ENCODE measurements at places on chromosomes 7 and 10.
A peak's percentile ranks its signal among the peaks of the same experiment; 100 is the strongest.

DNA sequence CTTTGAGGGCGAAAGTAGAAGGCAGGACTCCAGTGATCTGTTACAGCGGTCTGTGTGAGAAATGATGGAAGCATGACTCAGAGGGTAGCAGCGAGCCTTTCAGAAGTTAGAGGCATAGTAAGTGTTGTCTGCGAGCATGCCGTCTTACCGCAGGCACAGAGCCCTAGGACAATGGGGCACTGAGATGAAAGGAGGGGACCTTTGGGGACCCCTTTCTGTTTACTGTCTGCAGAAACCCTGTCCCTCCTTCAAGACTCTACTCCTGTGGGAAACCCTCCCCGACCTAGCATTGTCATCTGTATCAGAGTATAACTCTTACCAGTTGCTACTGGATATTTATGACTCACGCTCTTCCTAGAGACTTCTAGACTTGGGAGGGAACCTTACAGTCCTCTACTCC lies 87.2 kb upstream of the AGK start:
- DNase-seq: no peak

- DNase-seq: no peak
Observed at GRCh38 chr7:20197837-20198236, 19.3 kb downstream of the MACC1 start.

DNA sequence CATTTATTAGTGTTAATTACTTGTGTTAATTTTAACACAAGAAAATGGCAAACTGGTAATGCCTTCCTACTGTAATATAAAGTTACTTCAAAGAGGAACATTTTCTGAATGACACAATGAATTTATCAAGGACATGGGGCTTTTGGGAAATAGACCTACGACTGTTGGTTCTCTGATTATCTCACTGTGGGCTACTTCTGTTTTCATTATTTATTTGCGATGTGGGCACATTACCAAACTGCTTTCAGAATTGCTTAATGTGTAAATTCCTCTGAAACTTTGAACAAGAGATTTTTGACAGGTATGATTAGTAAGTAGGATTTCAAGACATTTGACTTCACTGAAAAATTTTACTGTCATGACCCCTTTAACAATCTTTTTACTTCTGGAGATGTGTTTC lies 535.6 kb downstream of the CNTNAP2 start:
- DNase-seq: no peak

GRCh38 chr10:48496105-48496830 lies 108.6 kb downstream of the ARHGAP22 start:
- DNase-seq: no peak

DNA sequence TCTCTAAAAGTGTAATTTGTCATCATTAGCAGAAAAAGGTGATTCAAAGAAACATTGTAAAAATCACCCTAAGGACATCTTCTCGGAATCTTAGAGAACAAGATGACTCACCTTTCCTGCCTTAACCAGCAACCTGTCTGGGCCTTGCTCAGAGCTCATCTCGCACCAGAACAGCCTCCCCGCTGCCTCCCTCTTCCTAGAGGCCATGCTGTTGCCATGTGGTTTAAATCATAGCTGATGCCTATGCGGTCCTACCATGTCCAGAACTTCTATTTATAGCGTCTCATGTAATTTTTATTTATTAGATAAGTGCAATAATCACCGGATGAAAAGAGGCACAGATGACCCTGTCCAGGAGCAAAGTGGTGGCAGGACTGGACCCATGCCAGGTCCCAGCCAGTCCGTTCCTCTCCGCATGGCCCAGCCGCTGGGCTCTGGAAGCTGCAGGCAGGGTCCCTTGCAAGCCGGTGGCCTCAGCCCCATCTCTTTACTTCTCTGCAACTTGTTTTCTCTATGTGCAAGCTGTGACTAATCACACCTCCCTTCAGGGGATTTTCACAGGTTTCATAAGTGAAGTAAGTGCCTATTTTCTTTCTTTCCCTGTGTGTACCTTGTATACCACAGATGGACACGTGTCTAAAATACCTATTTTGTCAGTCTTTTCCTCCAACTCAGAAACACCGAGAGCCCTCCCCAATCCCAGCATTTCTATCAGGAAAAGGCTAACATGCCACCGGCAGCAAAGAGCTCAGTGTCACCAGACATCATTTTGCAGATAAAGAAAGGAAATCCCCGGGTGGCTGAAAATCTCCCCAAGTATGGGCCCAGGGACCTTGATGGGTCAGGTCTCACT lies 27.1 kb downstream of the KLF6 start:
- peak; percentile 63 for DNase-seq

DNA sequence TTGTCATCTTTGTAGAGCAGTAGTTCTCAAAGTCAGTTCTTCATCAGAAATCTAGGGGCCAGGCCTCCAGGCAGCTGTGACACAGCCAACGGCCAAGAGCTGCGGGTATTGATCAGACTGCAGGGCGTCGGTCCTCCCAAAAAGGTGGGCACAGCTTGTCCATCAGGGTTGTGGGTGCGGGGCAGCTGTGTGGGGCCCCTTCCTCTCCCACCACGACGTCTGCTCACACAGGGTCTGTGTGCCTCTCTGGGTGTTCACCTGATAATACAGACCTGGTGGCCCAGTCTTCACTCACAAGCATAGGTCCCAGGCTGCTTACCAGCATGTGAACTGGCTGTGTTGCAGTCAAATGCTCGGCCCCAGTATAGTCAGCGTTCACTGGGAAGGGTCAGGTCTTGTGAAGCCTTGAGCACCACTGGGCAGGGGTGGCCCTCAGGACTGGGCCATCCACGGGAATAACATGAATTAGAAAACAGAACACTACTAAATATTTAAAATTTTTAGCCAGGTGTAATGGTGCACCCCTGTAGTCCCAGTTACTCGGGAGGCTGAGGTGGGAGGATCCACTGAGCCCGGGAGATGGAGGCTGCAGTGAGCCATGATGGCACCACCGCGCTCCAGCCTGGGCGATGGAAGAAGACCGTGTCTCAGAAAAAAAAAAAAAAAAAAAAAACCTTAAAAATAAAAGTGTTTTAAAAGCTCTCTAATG lies 102.8 kb upstream of the DIP2C start:
- no peak for DNase-seq

GRCh38 chr7:137772748-137773147 lies 74.0 kb downstream of the DGKI start:
- no peak for DNase-seq

GRCh38 chr10:86451604-86451960 lies 70.0 kb downstream of the WAPL start:
- no peak for DNase-seq

- no peak for DNase-seq
Observed at GRCh38 chr7:27826357-27826756, 86.4 kb downstream of the TAX1BP1 start.

GRCh38 chr10:84588971-84589370 lies 260.6 kb downstream of the CCSER2 start:
- no peak for DNase-seq

All from activated naive CD8-positive, alpha-beta T cell treated with anti-CD3 and anti-CD28 coated beads for 36 hours (primary cell).